ENCODE measurements at places on chromosomes 12 and 14. TPM values are rescaled to one million over a fixed set of nuclear protein-coding genes. Genes with fewer than 3 reads are reported as not detected.

TBX3 gene
- total RNA-seq, result not detected

ASIC1 gene
- 5.6 TPM for total RNA-seq

RIMBP2 gene
- total RNA-seq, result 0.84 TPM

TMEM179 gene
- total RNA-seq, result 12.1 TPM

PLA2G1B gene
- not detected for total RNA-seq

TPH2 gene
- not detected for total RNA-seq

NFKBIA gene
- total RNA-seq, result 26.4 TPM

IFI27 gene
- 0.69 TPM for total RNA-seq

FSCB gene
- total RNA-seq, result not detected

L3HYPDH gene
- 24.4 TPM for total RNA-seq

NOS1 gene
- 0.11 TPM for total RNA-seq

OVCH1 gene
- total RNA-seq, result 0.06 TPM

WNT1 gene
- not detected for total RNA-seq

CLEC2A gene
- not detected for total RNA-seq

CDC42BPB gene
- total RNA-seq, result 78.7 TPM

MYO1H gene
- not detected for total RNA-seq

DEPDC4 gene
- total RNA-seq, result 8.3 TPM

P2RX7 gene
- 0.46 TPM for total RNA-seq

PAPLN gene
- total RNA-seq, result 17.3 TPM

FOXG1 gene
- total RNA-seq, result 1.5 TPM

TDG gene
- 60.2 TPM for total RNA-seq

DIO3 gene
- 3.3 TPM for total RNA-seq

FAM216A gene
- 87.5 TPM for total RNA-seq

TIGAR gene
- total RNA-seq, result 7.1 TPM

IL31 gene
- not detected for total RNA-seq

STYX gene
- 33.6 TPM for total RNA-seq

NYNRIN gene
- 15.5 TPM for total RNA-seq

TSHR gene
- not detected for total RNA-seq
